Stomach (tissue), 19 donors: ENCODE measurements at places on chromosomes 2 and 18. TPM values are rescaled to one million over a fixed set of nuclear protein-coding genes. Genes with fewer than 3 reads are reported as not detected.

GRCh38 chr18:23143016-23143814 lies 7.9 kb downstream of the CABLES1 start:
- H3K36me3 ChIP-seq = no peaks in the 10 kb centered on the region
- H3K27me3 ChIP-seq = no peaks in the 10 kb centered on the region
- no peak overlapping the region for H3K4me3 ChIP-seq

DNA sequence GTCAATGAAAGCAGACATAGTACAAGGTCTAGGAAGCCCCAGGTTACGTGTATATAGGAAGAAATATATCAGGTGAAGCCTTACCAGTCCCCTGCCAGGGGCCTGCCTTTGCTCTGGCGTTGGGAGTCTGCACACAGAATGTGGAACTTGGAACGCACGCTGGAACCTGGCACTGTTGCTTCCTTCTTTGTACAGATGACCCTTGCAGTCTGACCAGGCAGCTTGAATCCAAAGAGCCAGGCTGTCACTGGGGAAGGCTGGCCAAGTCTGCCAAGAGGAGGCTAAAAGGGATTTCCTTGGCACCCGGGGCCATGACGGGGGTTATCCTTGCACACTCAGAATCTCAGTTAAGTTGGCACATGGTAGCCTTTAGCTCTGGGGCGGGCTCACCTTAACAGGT lies 39.5 kb downstream of the TMEM247 start:
- H3K4me1 ChIP-seq = peaks cover 6% of the 10 kb centered on the region
- H3K27me3 ChIP-seq = no peaks in the 10 kb centered on the region
- H3K27ac ChIP-seq = no peak overlapping the region

DNA sequence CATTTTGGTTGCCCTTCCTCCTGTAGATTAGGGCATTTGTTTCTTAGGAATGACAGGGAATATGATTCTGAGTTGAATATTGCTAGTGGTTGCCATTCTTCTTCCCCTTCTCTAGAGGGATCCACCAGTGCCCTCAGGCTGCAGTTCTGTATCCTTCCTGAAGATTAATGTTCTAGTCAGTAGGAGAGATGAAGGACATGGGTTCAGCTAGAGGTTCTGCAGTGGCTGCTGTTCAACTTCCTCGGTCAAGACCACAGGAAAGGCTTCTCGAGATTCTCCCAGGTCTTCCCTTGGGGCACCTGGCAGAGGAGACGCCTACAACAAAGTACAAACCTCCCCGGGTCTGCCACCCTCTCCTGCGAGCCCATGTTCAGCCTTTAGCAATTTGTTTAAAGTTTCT lies 325.5 kb downstream of the AFF3 start:
- H3K36me3 ChIP-seq = no peaks in the 10 kb centered on the region
- no peaks in the 10 kb centered on the region for H3K27me3 ChIP-seq
- DNase-seq = no peak
- H3K4me3 ChIP-seq = no peak overlapping the region
- no peak overlapping the region for H3K27ac ChIP-seq

The PER2 gene
- 20.9 TPM for total RNA-seq
